ENCODE measurements at places on chromosomes 1 and 21. TPM values are rescaled to one million over a fixed set of nuclear protein-coding genes. Genes with fewer than 3 reads are reported as not detected.

The SPRR2E gene
- not detected for total RNA-seq

The HP1BP3 gene
- 199 TPM for total RNA-seq

The CBS gene
- 39.4 TPM for total RNA-seq

The GSTM1 gene
- total RNA-seq: 9.6 TPM

The TTLL7 gene
- total RNA-seq: 6.3 TPM

The CFHR1 gene
- total RNA-seq: not detected

The ELAPOR1 gene
- total RNA-seq: 0.74 TPM

The PEAR1 gene
- 1.2 TPM for total RNA-seq

The PPIAL4G gene
- not detected for total RNA-seq

The F5 gene
- total RNA-seq: not detected

The LRRIQ3 gene
- total RNA-seq: 1.1 TPM

The TACSTD2 gene
- total RNA-seq: 0.14 TPM

The PRRX1 gene
- total RNA-seq: 32.9 TPM

The STMN1 gene
- total RNA-seq: 23.5 TPM

The USH2A gene
- total RNA-seq: under 0.01 TPM

The TRPM2 gene
- under 0.01 TPM for total RNA-seq

The CSF3R gene
- total RNA-seq: 0.28 TPM

The LAMC1 gene
- total RNA-seq: 613 TPM

The S100A12 gene
- total RNA-seq: not detected

The SPATA46 gene
- total RNA-seq: not detected

The FOXE3 gene
- not detected for total RNA-seq

The PLA2G2D gene
- not detected for total RNA-seq

The NMNAT2 gene
- total RNA-seq: 0.28 TPM

The S100A7A gene
- not detected for total RNA-seq

The NECTIN4 gene
- total RNA-seq: 0.37 TPM

The ALX3 gene
- not detected for total RNA-seq

The VTCN1 gene
- not detected for total RNA-seq

The PSMA5 gene
- 39.1 TPM for total RNA-seq

The RPE65 gene
- total RNA-seq: not detected

The SNX7 gene
- 48.1 TPM for total RNA-seq

The NBPF26 gene
- 13.4 TPM for total RNA-seq

The LINGO4 gene
- not detected for total RNA-seq

The MIXL1 gene
- not detected for total RNA-seq

The GJA5 gene
- total RNA-seq: not detected

The AGT gene
- 2.7 TPM for total RNA-seq

The OLIG2 gene
- not detected for total RNA-seq

The SPOCD1 gene
- total RNA-seq: 14.2 TPM

The CRYAA gene
- total RNA-seq: not detected

The C1orf210 gene
- not detected for total RNA-seq

All from smooth muscle cell of bladder (primary cell).